Activated CD4-positive, CD25-positive, alpha-beta regulatory T cell treated with anti-CD3 and anti-CD28 coated beads, Interleukin-2, amount 50 U/mL, for 16 hours (primary cell): ENCODE measurements at places on chromosomes 11 and 22.

DNA sequence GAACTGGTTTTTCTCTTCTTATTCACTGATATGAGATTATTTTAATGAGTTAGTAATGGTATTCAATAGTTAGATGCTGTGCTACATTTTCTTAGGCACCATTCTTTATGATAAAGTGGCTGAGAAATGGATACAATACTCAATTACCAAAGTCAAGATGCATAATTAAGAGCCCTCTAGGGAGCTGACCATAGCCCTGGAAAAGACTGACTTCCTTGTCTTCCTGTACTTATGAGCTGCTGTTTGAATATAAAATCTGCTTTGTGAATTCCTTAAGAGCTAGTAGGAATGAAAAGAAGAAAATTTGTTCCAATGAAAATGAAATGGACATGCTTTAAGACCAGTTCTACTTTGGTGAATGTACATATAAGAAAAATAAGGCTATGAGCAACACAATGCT is 452.3 kb downstream of the KCNA4 start:
- DNase-seq = no peak

GRCh38 chr11:30712749-30713148 is 126.6 kb upstream of the MPPED2 start:
- DNase-seq = no peak

- DNase-seq = no peak
Measured at GRCh38 chr11:65506772-65507505, 8.1 kb downstream of the MALAT1 start.

DNA sequence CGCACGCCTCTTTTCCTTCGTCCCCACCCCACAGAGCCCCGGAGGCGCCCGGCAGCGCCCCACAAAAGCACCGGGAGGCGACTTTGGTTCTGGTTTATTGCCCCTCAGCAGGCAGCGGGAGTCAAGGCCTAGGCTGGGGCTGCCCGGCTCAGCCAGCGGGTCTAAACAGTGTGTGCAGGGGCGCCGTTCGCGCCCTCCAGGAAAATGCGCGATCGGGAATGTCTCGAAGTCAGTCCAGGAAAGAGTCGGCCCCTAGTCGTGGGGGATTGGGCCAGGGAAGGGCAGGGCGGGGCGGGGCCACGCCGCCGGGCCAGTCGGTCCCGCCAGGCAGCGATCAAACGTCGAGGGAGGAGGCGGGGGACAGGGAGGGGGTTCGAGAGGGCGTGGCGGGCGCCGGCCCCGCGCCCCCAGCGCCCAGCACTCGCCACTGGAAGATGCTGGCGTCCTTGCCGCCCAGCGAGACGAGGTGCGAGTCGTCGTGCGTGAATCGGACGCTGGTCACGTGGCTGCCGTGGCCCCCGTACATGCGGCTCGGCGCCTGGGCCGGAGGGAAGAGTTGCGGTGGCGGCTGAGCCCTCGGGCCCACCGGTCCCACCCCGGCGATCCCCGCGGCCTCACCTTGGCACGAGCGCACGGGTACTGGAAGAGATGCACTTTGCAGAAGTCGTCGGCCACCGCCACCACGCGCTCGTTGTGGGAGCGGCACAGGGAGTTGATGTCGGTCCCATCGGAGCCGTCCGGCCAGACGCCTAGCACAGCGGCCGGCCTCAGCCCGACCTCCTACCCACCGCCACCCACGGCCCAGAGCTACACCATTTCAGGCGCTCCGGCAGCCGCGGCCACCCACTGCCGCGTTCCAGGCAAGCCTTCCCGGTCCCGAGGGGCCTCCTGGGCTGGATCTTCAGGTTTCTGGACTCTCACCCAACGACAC is 741 bp upstream of the MTA2 start:
- DNase-seq = no peak

GRCh38 chr11:72418834-72419560 is 15.3 kb downstream of the CLPB start:
- no peak for DNase-seq

DNA sequence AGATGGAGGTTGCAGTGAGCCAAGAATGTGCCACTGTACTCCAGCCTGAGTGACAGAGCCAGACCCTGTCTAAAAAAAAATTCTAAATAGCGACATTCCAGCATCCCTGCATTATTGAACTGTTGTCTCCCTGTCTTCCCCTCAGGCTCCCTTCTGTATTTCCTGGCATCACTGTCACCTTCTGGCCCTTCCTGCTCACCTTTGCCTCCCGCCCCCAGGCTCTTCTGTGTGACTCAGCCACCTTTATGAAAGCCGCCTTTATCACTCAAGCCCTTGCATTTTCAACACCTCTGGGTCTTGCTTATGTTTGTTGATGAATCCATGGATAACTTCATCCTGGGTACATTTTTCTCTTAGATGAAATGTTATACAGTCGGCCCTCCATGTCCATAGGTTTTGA is 21.1 kb downstream of the UBASH3B start:
- no peak for DNase-seq
